ENCODE measurements at places on chromosomes 7 and 10.

DNA sequence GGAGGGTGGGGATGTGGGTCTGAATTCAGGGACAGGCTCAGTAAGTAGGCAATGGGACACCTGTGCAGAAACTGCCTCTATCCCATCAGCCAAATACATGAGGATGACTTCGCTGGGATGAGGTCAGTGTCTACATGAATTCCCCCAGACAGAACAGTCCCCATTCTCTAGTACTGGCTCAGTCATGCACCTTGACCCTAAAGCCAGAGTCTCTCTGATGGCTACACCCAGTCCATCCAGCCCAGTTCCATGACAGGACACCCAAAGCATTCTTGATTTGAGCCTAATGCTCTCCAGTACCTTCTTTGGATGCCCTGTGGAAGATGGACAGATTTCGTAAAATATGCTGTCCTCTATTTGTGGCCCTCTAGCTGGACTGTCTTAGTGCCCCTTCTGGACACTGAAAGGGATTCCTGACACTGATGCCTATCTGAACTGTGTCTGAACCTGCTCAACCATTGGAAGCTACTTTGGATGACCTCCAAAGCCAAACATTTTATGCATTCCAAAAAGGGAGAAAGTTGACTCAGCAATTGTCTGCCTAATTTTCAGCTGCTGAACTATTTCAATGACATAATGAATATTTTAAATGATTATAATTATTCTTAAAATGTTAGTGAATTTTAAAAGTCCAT lies 14.6 kb downstream of the SFRP4 start:
- DNase-seq = no peak

GRCh38 chr7:118057404-118057803 lies 126.6 kb upstream of the LSM8 start:
- no peak for DNase-seq

- no peak for DNase-seq
Measured at GRCh38 chr7:121666306-121666705, 206.7 kb upstream of the PTPRZ1 start.

GRCh38 chr10:124515244-124515970 lies 53.8 kb downstream of the LHPP start:
- DNase-seq = no peak

GRCh38 chr7:29262191-29262917 lies 67.8 kb downstream of the CHN2 start:
- DNase-seq = no peak

DNA sequence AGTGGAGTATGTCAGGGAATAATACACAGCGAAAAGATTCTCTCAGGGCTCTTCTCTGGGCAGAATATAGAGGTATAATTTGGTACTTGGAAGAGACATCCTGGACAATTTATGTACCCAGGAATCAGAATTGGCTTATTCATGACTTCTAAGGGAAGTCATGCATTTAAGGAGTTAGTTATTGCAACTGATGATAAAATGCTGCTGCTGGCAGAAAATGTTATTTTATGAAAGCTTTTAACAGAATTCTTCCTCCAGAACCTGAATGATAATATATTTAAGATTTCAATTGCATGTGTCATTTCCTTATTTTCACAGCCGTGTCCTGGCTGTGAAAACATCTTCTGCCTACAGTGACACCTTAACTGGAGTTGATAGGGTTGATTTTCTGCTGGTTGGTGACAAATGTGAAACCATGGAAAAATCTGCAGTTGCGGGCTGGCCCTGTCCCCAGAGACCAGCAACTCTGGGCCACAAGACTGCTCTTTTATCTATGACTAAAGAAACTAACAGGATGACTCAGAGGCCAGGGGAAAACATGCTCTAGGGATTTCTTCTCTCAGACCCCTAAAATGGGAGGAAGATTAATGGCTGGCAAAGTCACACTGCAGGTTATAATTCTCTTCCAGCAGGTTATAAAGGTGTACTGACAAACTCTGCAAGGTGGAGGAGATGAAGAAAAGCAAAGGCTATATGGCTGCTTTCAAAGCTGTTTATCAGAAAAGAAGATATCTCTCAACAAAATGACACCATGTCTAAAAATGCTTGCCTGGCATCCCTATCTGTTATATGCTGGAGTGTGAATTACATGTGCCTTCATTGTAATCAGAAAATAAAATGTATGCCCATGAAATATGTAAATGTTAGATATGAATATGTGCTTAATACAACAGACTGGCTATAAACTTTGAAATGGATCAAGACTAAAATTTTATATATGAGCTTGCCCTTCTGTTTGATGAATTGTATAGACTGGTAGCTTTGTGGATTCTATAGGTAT lies 12.1 kb upstream of the TRUB1 start:
- DNase-seq = no peak

GRCh38 chr10:76435157-76435556 lies 1003.7 kb downstream of the LRMDA start:
- no peak for DNase-seq

DNA sequence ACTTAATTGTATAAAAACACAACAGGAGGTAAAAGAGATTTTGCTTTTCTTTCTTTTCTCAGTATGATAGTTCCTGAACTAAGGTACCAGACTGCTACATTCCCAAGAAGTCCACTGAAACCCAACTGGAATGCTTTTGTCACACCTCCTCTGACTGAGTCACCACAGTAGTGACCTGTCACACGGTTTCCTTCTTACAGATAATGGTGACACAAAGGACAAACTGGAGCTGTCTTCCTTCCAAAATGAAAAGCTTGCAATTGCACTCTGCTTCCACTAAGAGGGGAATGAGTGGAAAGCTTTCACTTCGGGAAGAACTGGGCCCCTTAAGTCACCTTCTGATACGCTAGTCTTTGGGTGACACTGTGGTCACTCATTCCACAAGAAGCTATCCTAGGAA lies 122.2 kb downstream of the KMT2E start:
- DNase-seq = no peak

DNA sequence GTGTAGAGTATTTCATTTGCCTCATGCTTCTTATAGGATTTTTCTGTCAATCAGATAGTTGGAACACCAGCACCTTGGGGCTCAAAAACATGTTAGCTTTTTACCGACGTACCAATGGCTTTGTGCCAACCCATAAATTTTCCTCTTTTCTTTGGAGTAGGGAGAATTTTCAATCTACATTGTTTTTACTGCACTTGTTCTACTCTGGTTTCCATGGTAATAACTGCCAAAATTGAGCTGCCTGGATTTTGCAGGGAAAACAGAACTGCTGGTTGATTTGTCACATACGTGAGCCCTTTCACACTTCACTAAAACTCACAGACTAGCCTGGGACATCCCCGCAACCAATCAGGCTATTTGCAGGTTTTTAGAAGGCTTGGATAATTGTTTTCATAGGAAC lies 189.7 kb downstream of the ARHGAP21 start:
- no peak for DNase-seq

DNA sequence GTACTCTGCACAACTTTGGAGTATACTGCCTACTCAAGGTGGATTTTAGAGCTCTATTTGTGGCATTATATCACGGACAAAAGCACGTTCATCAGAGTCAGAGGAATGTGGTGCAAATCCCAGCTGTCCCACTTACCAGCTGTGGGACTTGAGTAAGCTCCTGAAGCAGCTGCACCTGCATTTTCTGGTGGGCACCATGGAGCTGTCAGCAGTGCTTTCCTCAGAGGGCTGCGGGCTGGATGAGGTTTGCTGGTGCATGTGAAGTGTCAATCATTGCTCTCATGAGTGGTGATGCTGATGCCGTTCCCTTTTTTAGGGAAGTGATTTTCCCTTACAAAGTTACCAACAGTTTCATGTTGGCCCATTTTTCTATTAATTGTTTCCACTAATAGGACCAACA lies 53.4 kb downstream of the EGFR start:
- DNase-seq = no peak

- no peak for DNase-seq
Measured at GRCh38 chr7:134289423-134289822, 27.3 kb downstream of the SLC35B4 start.

- DNase-seq = no peak
Measured at GRCh38 chr10:69335063-69335587, 56.8 kb downstream of the HK1 start.

DNA sequence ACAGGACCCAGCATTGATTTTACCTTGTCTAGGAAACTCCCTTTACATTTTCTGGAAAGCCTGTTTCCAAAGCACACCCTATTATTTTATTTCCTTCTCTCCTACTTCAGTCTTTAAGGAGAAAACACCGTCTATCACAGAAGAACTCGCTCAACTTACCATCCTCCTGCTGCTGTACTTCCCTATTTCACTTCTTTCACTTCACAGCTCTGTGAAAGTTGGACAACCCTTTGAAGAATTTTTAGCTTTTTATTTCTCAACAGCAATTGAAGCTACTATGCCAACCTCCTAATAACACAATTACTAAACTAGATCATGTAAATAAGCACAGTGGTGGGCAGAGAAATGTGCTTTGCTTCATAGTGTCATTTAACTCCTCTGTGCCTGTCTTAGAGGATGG lies 166.5 kb downstream of the TFEC start:
- no peak for DNase-seq

DNA sequence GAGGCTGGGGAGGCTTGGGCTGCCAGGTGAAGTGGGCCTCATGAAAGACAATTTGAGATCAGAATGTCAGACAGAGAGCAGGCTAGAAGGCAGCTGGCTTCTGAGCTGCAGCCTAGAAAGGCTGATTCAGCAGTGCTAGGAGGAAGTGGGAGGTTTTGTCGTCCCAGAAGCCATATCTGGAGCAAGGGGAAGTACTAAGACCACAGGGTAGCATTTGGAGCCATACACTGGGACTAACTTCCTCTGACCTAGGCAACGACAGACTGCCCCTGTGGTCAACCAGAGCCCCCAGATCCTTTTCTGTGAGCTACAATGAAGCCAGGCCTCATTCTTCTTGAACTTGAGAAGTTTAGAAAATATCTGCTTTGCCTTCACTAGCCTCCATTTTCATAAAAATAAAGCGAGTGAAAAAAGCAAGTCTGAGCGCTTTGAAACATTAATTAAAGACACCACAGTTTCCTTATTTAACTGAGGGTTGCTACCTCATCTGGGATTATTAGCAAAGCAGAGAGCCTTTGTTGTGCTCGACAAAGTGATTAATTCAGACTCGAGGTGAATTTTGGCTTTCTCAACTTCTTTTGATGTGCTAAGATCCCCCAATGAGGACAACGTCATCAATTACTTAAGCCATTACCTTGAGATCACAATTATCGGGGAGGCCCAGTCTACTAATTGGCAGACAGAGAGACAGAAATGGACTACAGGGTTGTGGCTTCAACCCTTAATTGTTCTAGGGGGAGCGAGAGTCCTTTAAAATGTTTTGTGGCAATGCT lies 26.6 kb downstream of the TBXAS1 start:
- DNase-seq = no peak

DNA sequence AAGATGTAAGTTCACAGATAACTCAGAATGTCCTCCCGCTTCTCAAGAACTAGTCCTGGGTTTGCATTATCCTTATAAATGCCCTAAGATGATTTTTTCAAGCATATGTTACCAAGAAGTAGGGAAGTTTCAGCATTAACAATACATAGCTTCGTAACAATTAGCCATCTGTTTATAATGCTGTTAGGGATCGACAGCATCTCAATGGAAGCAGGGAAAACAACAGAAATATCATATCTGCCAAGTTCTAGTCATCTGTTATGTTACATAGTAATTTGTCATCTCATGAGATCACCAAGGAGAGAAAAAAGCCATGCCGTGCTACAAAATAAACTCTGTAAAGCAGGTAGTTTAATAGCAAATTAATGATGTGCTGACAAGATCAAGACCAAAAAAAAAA lies 731.5 kb upstream of the C7orf33 start:
- no peak for DNase-seq

DNA sequence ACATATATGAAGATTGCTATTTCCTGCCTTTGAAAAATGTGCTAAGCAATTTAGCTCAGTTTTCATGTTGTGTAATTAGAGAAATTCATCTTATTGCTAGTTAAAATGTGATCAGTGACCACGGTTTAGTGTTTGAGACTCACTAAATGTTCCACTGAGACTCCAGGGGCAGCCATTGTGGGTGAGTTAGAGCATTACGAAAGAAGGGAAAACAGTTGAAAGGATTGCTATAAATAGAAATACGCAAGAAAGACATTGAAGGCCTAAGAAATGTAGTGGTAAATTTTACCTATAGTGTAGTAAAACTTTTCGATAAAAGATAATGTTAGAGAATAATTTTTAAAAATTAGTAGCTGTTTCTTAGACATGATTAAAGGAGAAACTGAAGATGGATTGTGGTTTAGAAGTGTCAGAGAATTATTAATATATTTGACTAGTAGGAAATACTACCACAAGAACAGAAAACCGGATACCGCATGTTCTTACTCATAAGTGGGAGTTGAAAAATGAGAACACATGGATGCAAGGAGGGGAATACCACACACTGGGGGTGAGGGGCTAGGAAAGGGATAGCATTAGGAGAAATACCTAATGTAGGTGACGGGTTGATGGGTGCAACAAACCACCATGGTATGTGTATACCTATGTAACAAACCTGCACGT lies 394.5 kb downstream of the SEMA3D start:
- DNase-seq = no peak

DNA sequence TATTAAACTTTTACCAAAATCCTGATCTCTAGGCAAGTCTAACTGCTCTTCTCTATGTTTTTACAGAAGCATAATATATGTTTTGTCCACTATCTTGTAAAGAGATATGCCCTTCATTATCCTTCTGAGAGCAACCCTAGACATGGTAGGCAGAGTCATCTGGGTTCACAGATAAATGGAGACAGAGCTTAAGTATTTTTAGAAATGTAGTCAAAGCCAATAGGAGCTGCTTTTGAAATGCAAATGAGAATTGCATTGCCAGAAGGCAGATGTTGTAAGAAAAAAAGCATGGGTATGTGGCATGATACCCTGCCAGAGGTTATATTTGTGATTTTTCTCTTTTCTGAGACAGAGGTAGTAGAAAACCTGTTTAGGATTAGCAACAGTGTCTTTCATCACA lies 964.8 kb downstream of the SORCS3 start:
- no peak for DNase-seq

DNA sequence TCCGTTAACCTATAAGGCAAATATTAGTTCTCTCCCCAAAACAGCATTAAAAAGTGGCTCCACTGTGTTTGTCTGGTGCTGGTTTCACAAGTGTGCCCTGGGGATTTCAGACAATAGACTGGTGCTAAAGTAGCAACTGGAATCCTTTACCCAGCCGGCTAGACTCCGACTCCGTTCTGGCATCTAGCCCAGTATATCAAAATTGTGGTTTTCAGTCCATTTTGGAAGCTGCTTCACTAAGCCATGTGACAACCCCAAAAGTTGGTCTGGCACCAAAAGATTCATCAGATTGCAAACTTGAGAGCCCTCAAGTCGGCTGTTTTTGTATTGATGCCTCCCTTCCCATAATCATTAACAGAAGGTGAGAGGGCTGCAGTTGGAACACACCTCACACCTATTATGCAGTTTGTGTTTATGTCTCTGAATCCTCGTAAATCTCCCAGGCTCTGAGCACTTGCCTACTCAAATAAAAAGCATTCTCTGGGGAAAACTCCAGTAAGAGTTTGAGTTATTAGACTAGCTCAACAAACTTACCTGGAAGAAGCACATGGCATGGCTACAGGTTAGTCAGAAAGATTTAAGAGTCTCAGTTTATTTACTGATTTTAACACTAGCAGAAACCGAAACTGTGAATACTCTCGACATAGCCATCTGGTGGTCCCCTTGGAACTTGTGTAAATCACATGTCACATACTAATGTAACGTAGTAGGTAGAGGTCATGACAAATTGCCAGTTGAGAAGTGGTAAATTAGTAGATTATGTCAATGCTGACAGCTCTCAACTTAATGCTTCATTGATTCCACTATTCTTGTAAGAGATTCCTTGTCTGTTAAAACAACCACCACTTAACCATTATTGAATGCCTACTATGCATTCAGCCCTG lies 14.8 kb upstream of the WNT16 start:
- DNase-seq = no peak

- DNase-seq = no peak
Measured at GRCh38 chr10:108560488-108560887, 1362.8 kb downstream of the XPNPEP1 start.

Measured in activated T-helper 1 cell treated with Interleukin-2 at 50 U/mL for 16 hours (primary cell).